DMS153 (cell line): ENCODE measurements at places on chromosomes 1 and 21.

- DNase-seq: no peak
Observed at GRCh38 chr1:112501810-112502641, 6.7 kb upstream of the WNT2B start.

- DNase-seq: no peak
Observed at GRCh38 chr1:223242971-223243370, 99.9 kb upstream of the TLR5 start.

- DNase-seq: no peak
Observed at GRCh38 chr1:202811296-202812175, 782 bp downstream of the PCAT6 start.

DNA sequence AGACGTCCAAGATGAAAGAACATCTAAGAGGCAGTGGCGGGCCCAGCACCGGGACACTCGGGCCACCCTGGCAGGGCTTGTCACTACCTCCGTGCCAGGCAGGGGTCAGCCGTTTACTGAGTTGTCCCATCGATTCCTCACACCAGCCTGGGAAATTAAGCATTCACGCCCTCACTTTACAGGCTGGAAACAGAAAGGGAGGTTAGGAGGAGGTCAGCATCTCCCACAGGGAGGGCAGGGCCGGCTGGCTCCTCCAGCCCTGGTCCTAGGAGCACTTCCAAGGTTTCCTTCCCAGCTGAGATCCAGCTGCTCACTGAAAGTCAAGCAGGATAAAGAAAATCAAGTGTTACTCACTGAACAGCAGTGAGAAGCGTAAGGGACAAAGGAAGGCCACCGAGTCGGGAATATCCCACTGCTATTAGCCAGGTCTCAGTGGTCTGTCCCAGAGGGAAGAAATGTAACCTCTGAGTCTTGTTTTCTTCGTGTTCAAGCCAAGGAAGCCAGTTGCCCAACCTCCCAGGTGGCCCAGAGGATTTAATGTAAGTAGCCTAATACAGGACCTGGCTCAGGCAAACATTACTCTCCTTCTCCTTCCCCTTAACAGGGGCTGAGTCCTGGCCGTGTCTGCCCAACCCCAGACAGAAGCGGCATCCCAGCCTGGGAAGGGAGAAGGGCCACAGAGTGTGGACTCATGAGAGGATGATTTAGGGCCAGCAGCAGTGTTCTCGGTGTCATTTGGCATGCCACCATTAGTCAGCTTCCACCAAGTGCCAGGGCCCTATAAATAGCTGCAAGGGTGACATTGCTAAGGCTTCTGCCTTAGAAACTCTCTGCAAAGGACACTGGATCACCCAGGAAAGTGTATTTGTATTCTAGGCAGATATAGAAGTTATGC, 203.1 kb upstream of the GALNT2 start:
- no peak for DNase-seq

DNA sequence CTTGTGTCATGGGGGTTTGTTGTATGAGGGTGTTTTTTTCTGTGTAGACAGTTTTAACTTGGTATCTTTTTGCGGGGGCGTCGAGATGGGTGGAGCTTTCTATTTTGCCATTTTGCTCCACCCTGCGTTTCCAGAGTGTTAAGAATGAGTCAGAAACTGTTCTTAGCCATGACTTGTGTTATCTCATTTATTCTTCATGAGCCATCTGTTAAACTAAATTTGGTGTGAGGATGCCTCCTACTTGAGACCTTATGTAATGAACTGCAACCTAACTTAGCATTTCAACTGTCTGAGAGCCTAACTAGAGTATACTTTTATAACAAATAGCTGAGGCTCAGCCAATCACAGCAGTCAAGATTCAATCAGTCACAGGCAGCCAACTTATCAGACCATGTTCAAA, 1873.5 kb downstream of the NCAM2 start:
- no peak for DNase-seq

GRCh38 chr1:42937836-42938644, 20.6 kb downstream of the SLC2A1 start:
- no peak for DNase-seq

GRCh38 chr1:4848431-4848830, 194.0 kb downstream of the AJAP1 start:
- DNase-seq: no peak

GRCh38 chr1:220954321-220955075, 75.3 kb downstream of the HLX start:
- DNase-seq: no peak

DNA sequence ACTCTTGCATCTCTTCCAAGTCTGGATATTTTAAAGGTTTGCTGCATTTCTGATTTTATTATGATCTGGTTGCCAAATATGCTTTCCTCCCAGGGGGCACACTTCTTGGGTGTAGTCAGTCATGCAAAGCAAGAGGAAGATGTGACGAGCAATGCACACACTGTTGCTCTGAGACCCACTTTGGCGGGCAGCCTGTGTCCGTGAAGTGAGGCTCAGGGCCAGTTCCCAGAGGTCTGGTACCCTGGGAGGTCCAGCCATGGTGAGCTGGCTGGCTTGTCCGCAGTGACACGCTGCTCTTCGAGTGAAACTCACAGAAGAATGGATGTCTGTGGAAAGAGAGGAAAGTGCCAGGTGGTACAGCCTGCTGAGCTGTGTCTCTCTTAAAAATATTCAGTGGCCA, 52.8 kb upstream of the EDN2 start:
- no peak for DNase-seq

GRCh38 chr1:244137725-244138124, 86.6 kb downstream of the ZBTB18 start:
- DNase-seq: no peak

- no peak for DNase-seq
Observed at GRCh38 chr1:222974496-222974895, 159.7 kb downstream of the DISP1 start.

DNA sequence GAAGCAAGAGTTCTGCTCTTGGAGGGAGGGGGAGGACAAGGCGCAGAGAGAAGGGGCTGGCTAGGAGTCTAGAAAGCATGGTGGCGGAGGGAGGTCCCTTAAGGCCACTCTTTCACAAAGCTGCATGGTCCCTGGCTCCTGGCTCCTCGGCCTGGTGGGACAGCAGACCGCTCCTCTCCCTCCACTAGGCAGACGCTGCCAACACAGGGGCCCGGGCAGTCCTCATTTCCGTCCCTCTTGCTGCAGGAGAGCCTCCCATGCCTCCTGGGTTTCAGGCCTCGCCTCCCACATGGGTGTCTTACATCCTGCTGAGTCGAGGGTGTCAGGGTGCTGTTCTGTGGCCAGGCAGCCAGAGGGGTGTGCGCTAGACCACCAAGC, 108.0 kb downstream of the CASZ1 start:
- no peak for DNase-seq
